ENCODE measurements at places on chromosomes 7 and 10. TPM values are rescaled to one million over a fixed set of nuclear protein-coding genes. Genes with fewer than 3 reads are reported as not detected.

ABCB4 gene
- not detected for total RNA-seq

DNA sequence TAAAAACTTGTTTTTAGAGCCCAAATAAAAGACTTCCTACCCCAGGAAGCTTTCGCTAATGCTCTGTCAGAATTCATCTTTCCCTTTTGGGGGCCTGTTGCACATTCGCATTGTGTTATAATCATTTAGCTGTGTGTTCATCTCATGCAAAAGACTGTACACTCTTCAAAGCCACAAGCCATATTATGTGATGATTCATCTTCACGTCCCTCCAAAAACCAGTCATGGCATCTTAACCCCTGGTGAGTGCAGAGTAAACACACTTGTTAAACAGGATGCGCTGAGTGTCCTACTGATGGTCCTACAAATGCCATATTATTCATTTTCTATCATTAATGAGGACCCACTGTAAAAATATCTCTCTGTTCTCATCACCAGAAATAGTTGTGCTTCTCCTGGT is 235.4 kb downstream of the KIAA1217 start:
- no peaks in the 10 kb centered on the region for H3K27me3 ChIP-seq
- H3K4me3 ChIP-seq, result no peak overlapping the region
- no peak overlapping the region for H3K27ac ChIP-seq
- peaks cover 8% of the 10 kb centered on the region for H3K4me1 ChIP-seq
- H3K36me3 ChIP-seq, result no peaks in the 10 kb centered on the region

- no peak overlapping the region for H3K4me3 ChIP-seq
- no peaks in the 10 kb centered on the region for H3K4me1 ChIP-seq
- H3K27me3 ChIP-seq, result no peaks in the 10 kb centered on the region
- H3K27ac ChIP-seq, result no peak overlapping the region
Observed at GRCh38 chr7:40500219-40500618, 365.4 kb downstream of the SUGCT start.

DNA sequence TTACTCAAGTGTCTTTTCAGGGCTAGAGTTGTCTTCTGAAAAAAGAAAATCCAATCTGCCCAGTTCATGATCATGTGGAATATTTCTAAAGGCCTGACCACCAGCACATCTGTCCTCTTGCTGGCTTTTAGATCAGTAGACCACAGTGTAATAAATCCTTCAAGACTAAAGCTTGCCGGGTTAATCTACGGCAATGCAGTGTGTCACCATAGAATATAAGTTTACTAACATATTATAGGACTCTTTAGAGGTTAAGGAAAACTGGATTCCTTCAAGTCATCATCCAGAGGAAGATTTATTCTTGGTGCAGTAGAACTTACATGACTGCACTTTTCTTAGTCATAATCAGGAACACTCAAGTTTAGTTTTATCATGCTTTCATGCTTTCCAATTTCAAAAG is 349.5 kb downstream of the SEMA3D start:
- no peak for DNase-seq
- no peak overlapping the region for H3K27ac ChIP-seq
- no peak overlapping the region for H3K4me3 ChIP-seq
- no peaks in the 10 kb centered on the region for H3K27me3 ChIP-seq
- H3K4me1 ChIP-seq, result no peaks in the 10 kb centered on the region

DNA sequence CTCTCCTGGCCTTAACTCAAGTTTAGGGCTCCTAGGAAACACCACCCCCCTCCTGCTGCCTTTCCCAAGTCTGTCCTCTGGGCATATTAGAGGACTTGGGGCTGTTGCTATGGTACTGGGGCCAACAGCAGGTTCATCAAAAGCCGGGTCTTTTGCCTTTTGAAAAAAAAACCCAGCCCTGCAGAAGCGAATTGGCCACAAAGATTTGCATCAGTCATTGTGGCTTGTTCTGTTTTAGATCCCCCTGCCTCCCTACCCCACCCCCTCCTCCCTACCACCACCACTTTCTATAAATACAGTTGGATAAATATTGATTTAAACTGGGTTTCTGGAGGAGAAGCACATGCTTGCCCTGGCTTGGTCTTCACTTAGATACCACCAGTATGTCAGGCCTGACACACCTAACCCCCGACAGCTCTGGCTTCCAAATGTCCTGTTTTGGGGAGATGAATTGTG is 7.0 kb downstream of the MXI1 start:
- peaks cover 3% of the 10 kb centered on the region for H3K4me1 ChIP-seq
- H3K36me3 ChIP-seq, result no peaks in the 10 kb centered on the region
- DNase-seq, result no peak
- H3K27ac ChIP-seq, result peak overlapping the region; percentile 69
- H3K27me3 ChIP-seq, result no peaks in the 10 kb centered on the region
- no peak overlapping the region for H3K4me3 ChIP-seq

- H3K27me3 ChIP-seq, result no peaks in the 10 kb centered on the region
- H3K36me3 ChIP-seq, result no peaks in the 10 kb centered on the region
- DNase-seq, result no peak
Observed at GRCh38 chr10:25263931-25264330, 89.1 kb downstream of the GPR158 start.

- no peaks in the 10 kb centered on the region for H3K4me1 ChIP-seq
- no peaks in the 10 kb centered on the region for H3K27me3 ChIP-seq
- DNase-seq, result no peak
- no peak overlapping the region for H3K27ac ChIP-seq
- no peak overlapping the region for H3K4me3 ChIP-seq
Observed at GRCh38 chr7:33705333-33705833, 200.0 kb upstream of the BMPER start.

DNA sequence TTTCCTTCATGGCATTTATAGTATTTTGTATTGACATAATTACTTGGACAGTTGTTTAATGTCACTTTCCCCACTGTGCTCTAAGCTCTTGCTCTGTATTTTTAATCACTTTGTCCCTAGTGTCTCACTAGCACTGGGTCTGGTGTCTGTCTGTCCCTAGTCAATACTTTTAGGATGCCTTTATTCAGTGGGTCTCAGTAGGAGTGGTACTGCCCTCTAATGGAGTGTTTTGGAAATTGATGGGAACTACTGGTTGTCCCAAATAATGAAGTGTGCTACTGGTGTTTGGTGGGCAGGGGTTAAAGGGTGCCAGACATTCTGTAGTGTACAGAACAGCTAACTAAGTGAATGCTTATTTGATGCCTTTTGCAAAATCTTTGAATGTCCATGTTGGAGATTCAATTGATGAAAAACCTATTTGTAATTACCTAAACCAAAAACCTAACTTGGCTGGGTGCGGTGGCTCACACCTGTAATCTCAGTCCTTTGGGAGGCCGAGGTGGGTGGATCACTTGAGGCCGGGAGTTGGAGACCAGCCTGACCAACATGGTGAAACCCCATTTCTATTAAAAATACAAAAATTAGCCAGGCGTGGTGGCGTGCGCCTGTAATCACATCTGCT is 33.3 kb downstream of the CDK14 start:
- peaks cover 6% of the 10 kb centered on the region for H3K4me1 ChIP-seq
- no peaks in the 10 kb centered on the region for H3K36me3 ChIP-seq
- no peak overlapping the region for H3K4me3 ChIP-seq
- H3K27ac ChIP-seq, result no peak overlapping the region
- DNase-seq, result no peak
- H3K27me3 ChIP-seq, result no peaks in the 10 kb centered on the region

GRCh38 chr10:86522510-86522855 is 891 bp upstream of the WAPL start:
- no peak overlapping the region for H3K27ac ChIP-seq
- H3K4me1 ChIP-seq, result peaks cover 5% of the 10 kb centered on the region
- no peak for DNase-seq
- no peaks in the 10 kb centered on the region for H3K27me3 ChIP-seq

DNA sequence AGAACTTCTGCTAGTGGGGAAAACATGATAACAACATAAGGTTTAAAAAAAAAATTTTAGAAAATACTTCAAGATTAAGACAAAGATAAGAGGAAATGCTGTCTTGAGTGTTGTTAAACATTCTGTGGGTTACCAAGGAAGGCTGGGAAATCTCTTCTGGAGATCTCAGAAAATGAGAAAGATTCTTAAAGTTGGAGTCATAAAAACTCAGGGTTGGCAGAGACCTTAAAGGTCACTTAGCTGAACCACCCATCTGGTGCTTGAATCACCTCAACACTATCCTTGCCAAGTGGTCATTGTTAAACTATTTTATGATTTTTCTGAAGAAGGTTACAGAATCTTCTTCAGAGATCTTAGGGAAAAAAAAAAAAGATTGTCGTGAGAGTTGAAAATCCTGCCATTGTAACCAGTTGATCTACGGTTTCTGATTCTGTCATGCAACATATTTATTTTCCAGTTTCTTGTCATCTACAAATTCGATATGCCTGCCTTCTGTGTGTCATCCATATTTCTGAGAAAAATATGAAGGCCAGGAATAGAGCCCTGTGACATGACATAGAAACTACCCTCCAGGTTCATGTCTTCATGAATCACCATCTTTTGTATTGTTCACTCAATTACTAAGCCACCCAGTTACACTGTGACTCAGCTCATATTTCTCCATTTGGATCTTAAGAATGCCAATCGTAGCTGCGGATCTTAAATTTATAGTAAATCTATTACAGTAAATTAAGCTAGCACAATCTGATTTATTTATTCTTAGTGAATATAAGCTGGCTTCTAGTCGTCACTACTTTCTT is 179.2 kb downstream of the ST7 start:
- no peak for DNase-seq
- H3K36me3 ChIP-seq, result peaks cover 5% of the 10 kb centered on the region
- no peaks in the 10 kb centered on the region for H3K27me3 ChIP-seq
- no peak overlapping the region for H3K4me3 ChIP-seq
- H3K27ac ChIP-seq, result no peak overlapping the region

DNA sequence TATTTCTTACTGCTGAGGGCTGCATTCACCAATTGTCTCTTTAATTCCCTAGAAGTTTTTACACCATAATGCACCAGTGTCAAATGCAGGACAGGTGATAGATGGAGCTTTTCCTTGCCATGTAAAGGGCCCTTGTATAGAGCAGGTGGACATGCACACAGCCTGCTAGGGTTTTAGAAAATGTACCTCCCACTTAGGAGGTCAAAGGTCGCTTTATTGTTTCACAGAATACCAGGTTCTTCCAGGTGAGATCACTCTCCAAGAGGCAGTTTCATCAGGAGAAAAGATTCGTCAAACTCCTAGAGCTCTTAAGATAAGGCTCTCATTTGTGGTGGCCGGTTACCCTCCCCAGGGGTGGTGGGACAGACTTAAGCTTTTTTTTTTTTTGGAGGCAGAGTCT is 215.8 kb downstream of the PHTF2 start:
- H3K27me3 ChIP-seq, result no peaks in the 10 kb centered on the region
- H3K36me3 ChIP-seq, result no peaks in the 10 kb centered on the region
- no peak overlapping the region for H3K27ac ChIP-seq
- no peaks in the 10 kb centered on the region for H3K4me1 ChIP-seq
- H3K4me3 ChIP-seq, result no peak overlapping the region

GRCh38 chr10:111354859-111355258 is 278.0 kb downstream of the ADRA2A start:
- no peak for DNase-seq
- no peak overlapping the region for H3K4me3 ChIP-seq
- H3K27ac ChIP-seq, result no peak overlapping the region

DNA sequence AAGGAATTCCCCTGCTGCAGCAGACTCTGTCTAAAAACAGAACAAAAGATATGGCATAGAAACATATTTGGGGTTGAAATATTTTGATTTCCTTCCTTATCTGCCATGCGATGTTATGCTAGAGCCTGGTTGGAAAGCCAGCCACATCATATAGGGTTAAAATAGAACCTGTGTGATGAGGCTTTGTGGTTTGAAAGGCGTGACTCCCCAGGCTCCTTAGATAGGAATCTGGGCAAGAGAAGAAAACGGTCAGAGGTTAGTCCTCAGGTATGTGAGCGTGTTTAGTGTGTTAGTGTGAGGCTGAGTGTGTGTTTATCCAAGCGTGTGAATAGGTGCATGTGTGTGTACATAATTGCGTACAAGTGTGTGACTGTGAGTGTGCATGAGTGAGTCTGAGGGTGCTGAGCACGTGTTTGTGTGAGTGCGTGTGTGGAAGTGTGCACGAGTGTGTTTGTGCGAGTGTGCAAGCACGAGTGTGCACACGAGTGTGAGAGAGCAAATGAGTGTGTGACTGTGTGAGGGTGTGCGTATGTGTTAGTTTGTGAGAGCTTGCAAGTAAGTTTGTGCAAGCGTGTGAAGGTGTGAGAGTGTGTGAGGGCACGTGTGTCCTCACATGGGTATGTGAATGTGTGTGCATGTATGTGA is 79.9 kb downstream of the COL26A1 start:
- no peak overlapping the region for H3K27ac ChIP-seq
- no peak overlapping the region for H3K4me3 ChIP-seq

- no peaks in the 10 kb centered on the region for H3K36me3 ChIP-seq
- no peaks in the 10 kb centered on the region for H3K4me1 ChIP-seq
- no peak overlapping the region for H3K4me3 ChIP-seq
- no peaks in the 10 kb centered on the region for H3K27me3 ChIP-seq
- DNase-seq, result no peak
Observed at GRCh38 chr10:68095153-68095552, 14.1 kb upstream of the MYPN start.

DNA sequence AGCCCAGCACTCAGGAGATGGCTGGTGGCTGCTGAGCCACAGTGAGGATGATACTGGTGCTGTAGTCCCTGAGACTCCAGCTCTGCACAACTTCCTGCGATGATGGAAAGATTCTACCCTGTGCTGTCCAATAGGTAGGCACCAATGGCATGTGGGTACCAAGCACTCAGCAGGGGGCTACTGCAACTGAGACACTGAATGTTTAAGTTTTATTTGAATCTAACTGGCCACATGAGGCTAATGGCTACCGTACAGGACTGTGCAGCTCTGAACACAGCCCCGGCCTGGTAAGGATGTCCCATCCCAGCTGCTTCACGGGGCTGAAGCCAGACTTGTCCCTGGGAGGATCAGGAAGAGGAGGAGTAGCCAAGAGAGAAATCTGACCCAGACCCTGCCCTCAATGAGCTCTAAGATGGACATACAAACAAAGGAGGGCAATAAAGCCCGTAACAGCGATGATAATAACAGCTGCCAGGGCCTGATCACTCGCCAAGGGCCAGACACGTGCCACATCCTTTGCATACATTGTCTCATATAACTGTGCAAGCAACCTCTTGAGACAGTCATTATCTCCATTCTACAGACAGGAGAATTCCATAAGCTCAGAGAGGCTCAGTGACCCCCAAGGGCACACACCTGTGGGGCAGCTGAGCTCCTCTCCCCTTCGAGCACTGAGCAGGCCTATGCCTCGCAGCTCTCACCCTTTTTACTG is 3.8 kb downstream of the GPRIN2 start:
- H3K4me1 ChIP-seq, result peaks cover 9% of the 10 kb centered on the region
- peaks cover 14% of the 10 kb centered on the region for H3K27me3 ChIP-seq
- no peaks in the 10 kb centered on the region for H3K36me3 ChIP-seq
- DNase-seq, result peak; percentile 8
- no peak overlapping the region for H3K27ac ChIP-seq

- H3K4me3 ChIP-seq, result no peak overlapping the region
- H3K27ac ChIP-seq, result no peak overlapping the region
- peaks cover 20% of the 10 kb centered on the region for H3K4me1 ChIP-seq
- no peak for DNase-seq
- no peaks in the 10 kb centered on the region for H3K36me3 ChIP-seq
Observed at GRCh38 chr7:112110175-112110574, 96.0 kb downstream of the DOCK4 start.

- no peaks in the 10 kb centered on the region for H3K27me3 ChIP-seq
- H3K27ac ChIP-seq, result no peak overlapping the region
- H3K4me1 ChIP-seq, result no peaks in the 10 kb centered on the region
- no peaks in the 10 kb centered on the region for H3K36me3 ChIP-seq
Observed at GRCh38 chr10:104784452-104784851, 143.4 kb downstream of the SORCS3 start.

Measured in ascending aorta (tissue), 2 donors.